ENCODE measurements at places on chromosomes 5 and 9.

DNA sequence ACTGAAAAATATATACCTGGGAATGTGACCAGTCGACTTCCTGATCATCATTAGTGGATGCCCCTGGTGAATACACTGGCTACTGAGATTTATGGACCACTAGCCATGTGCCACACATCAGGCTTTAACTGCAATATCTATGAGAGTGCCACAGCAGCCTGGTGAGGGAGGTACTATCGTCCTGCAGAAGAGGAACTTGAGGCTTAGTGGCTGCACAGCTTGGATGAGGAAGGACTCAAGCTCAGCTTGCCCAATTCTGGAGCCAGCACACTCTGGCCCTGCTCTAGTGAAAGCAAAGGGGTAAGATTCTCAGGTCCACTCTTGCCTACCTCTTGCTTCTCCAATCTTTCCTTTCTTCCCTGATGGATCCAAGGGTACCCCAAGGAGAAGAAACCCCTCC, 129.3 kb downstream of the ENTREP1 start:
- H3K36me3 ChIP-seq = no peaks in the 10 kb centered on the region
- no peak overlapping the region for H3K27ac ChIP-seq
- no peak overlapping the region for H3K4me3 ChIP-seq

GRCh38 chr5:157269165-157269671, 3.3 kb downstream of the CYFIP2 start:
- H3K4me1 ChIP-seq = no peaks in the 10 kb centered on the region
- H3K27me3 ChIP-seq = no peaks in the 10 kb centered on the region
- H3K27ac ChIP-seq = no peak overlapping the region
- no peak overlapping the region for H3K4me3 ChIP-seq
- H3K36me3 ChIP-seq = no peaks in the 10 kb centered on the region

DNA sequence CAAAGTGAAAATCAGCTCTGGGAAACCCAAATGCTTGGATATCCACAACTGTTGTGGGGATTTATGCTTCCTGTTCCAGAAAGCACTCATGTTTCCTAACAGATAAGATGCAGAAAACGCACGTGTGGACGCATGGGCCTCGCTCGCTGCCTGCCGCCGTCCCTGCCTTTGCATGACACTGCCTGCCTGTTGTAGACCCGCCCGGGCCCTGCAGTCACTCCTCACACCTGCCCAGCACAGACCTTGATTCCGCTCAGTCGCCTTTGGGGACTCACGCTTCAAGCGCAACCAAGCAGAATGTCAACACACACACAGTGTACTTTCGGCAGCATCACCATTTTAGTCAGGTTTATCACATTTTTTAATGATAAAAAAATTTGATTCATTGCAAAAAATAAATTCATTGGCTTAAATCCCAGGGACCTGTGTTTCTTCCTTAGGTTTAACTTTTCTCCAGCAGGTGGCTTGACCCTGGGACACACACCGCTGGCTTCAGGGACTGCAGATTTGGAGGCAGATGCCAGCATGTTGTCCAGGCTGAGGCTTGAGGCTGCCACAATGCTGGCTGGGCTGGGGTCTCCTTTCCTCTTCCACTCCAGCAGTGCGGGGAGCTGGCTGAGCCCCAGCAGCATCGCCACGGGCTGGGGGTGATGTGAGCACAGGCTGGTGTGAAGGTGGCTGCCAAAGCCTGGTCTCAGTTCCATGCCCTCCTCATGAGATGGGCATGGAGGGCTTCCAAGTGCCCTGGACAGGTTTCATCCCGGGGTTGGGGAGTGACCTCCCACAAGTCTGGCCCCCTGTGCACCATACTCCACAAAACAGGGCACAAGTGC, 416.9 kb upstream of the IRX4 start:
- no peaks in the 10 kb centered on the region for H3K36me3 ChIP-seq
- DNase-seq = no peak
- no peak overlapping the region for H3K27ac ChIP-seq
- H3K4me3 ChIP-seq = no peak overlapping the region

DNA sequence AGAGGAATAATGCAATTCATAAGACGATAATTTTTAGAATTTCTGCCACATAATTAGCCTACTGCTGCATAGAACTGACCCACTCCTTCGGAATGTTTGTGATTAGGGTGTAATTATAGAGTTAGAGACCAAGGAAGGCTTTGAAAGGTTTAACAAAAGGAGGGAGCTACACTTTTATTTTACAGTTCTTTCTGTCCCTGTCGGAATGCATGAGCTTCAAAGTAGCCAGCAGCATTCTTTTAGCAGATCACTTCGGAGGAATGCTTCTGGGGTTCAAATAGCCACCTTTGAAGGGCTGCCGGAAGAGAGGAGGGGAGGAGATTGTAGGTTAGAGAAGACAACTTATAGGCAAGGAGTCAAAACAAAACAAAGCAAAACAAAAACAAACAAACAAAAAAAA, 168.1 kb downstream of the GRIA1 start:
- no peaks in the 10 kb centered on the region for H3K27me3 ChIP-seq
- no peak overlapping the region for H3K4me3 ChIP-seq
- no peaks in the 10 kb centered on the region for H3K36me3 ChIP-seq
- no peak overlapping the region for H3K27ac ChIP-seq
- no peaks in the 10 kb centered on the region for H3K4me1 ChIP-seq

DNA sequence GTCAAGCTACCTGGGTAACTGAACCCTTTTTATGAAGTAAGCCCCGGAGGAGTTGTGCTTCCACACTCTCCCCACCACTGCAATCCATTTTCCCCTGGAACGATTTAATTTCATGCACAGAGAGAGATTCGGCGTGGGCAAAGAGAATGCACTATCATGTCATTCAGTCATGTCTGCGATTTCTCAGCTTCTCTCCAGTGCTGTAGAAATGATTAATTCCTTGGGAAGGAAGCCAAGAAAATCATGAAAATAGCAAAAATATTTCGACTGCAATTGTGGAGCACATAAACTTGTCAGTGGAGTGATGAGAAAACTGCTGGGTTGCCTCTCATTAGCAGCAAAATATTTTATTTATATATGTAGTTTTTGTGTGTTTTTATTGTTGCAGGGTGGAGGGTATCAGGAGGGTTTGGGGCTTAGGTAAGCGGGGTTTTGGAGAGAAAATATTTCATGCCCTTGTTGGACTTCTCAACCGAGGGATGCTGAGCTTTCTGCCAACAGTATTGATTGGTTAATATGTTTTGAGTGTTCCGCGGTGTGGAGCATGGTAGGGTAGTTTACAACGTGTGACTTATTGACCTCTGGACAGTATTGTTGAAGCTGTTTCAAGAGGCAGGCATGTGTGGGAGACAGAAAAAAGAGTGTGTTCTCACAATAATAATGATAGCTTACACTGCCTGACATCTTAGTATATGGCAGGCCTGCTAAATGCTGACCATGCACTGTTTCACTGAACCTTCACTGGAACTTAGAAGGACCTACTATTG, 69.3 kb downstream of the SGCD start:
- H3K27ac ChIP-seq = no peak overlapping the region
- DNase-seq = no peak
- H3K27me3 ChIP-seq = no peaks in the 10 kb centered on the region
- H3K4me3 ChIP-seq = no peak overlapping the region
- H3K36me3 ChIP-seq = no peaks in the 10 kb centered on the region

- H3K36me3 ChIP-seq = no peaks in the 10 kb centered on the region
- no peak overlapping the region for H3K4me3 ChIP-seq
- no peaks in the 10 kb centered on the region for H3K27me3 ChIP-seq
- no peak for DNase-seq
- no peaks in the 10 kb centered on the region for H3K4me1 ChIP-seq
Observed at GRCh38 chr9:10172476-10172875, 440.3 kb downstream of the PTPRD start.

DNA sequence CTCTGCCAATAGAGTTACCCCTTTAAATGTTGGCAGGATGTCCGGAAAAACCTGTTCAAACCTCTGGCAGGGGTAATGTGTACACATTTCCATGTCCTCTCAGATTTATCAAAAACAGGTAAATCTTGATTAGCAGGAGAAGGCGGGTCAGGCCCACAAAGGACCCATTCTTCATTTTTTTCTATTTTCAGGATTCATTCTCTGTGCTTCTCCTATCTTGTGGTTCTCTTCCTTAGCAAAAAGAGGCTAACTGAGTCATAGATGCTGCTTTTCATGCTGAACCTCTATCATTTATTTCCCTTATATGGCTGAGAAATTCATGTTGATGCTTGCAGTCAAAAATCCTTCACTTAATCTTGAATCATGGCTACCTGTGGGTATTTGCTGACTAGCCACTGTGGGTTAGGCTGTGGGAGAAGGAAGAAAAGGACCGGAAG, 112.7 kb upstream of the IQGAP2 start:
- H3K27me3 ChIP-seq = no peaks in the 10 kb centered on the region
- H3K4me1 ChIP-seq = 0 out of 2 replicates have a peak, but pooled peaks cover 8% of the 10 kb centered on the region
- no peak overlapping the region for H3K27ac ChIP-seq
- no peak for DNase-seq

DNA sequence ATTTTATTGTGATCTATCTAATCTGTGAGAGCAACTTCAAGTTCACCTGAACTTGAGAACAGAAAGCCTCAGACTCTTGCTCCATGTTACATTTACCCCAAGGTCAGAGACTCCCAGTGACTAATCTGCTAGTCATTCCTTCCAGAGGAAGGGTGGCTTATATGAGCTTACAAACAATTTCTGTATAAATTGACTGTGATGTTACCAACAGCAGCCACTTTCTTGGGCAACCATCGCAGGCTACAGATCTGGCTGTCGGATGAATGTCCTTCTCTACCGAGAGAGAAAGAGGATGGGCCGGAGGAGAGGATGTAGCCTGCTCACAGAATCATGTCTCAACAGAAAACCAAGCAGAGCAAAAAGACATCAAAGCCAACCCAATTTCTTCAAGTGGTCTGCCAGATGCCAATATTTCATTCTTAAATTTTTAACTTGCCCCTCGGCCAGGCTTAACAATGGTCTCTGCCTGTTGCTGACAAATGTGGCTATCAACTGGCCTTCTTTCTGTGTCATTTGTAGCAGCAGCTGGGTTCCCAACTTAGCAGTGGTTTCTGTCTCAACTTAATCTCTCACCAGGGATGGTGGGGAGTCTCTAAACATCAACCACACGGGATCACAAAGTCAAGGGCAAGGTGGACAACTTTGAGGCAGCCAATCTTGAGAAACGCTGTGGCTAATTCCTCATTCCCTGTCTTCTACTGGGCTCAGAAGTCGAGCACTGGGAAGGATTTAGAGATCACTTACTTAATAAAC, 81.3 kb downstream of the RAPGEF1 start:
- no peaks in the 10 kb centered on the region for H3K36me3 ChIP-seq
- DNase-seq = no peak
- no peak overlapping the region for H3K4me3 ChIP-seq
- peaks cover 27% of the 10 kb centered on the region for H3K4me1 ChIP-seq

DNA sequence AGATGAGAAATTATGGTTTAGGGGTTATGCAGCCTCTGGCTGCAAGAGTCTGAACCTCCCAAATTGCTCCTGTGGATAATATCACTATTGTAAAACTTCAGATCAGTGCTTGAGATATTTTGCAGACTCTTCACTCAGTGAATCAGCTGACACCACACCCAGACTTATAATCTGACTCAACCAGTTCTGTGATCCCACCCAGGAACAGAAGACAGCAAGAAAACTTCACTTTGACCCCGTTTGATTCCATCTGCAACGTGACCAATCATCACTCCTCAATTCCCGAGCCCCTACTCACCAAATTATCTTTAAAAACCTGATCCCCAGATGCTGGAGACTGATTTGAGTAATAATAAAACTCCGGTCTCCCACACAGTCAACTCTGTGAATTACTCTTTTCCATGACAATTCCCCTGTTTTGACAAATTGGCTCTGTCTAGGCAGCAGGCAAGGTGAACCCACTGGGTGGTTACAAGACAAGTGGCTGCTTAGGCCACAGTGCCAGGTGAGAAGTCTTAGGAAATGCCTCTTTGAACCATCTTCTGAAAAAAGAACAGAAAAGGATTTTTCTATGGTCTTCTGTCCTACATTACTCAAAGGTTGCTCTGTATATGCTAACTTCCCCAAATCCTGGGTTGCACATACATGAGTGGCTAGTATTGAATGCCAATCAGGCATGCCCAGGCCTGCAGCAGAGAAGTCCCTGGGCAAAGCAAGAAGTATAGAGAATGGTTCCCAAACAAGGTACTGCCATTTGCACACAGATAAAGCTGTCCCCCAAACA, 588.0 kb downstream of the PRELID2 start:
- no peaks in the 10 kb centered on the region for H3K36me3 ChIP-seq
- no peak overlapping the region for H3K4me3 ChIP-seq
- no peak overlapping the region for H3K27ac ChIP-seq
- no peaks in the 10 kb centered on the region for H3K4me1 ChIP-seq
- no peak for DNase-seq
- H3K27me3 ChIP-seq = no peaks in the 10 kb centered on the region

DNA sequence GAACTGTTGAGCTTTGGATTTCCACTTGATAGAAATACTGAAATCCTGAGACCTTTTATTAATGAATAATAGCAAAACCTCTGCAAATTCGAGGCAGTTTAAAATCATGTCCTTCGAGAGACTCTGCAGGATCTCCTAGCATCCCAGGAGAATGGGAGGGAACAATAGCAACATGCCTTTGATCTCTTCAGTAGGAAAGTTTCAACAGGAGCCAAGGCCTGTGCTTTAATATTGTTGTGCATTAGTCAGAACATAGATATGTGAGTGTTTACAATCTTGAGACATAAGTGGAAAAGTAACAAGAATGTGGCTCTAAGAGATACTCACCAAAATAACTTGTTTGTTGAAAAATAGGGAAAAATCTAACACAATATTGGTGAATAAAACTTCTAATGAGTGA, 83.3 kb upstream of the LHFPL2 start:
- H3K4me3 ChIP-seq = no peak overlapping the region
- no peaks in the 10 kb centered on the region for H3K27me3 ChIP-seq
- peaks cover 15% of the 10 kb centered on the region for H3K4me1 ChIP-seq
- DNase-seq = no peak

All from Caco-2 (cell line).